ENCODE measurements at places on chromosomes 12 and 14. TPM values are rescaled to one million over a fixed set of nuclear protein-coding genes. Genes with fewer than 3 reads are reported as not detected.

RNASE3 gene
- not detected for total RNA-seq

GPR132 gene
- not detected for total RNA-seq

OAS2 gene
- total RNA-seq = 10.3 TPM

KLRD1 gene
- total RNA-seq = 0.07 TPM

KRT71 gene
- not detected for total RNA-seq

SMCO2 gene
- 0.50 TPM for total RNA-seq

KCNA1 gene
- total RNA-seq = not detected

TMPRSS12 gene
- total RNA-seq = not detected

SYCP3 gene
- total RNA-seq = 0.07 TPM

TC2N gene
- under 0.01 TPM for total RNA-seq

KRT2 gene
- not detected for total RNA-seq

GALNT9 gene
- 0.40 TPM for total RNA-seq

SDR39U1 gene
- 15.8 TPM for total RNA-seq

DBX2 gene
- total RNA-seq = not detected

CINP gene
- 60.9 TPM for total RNA-seq

B4GALNT1 gene
- 0.27 TPM for total RNA-seq

MYO1H gene
- total RNA-seq = not detected

VRTN gene
- total RNA-seq = not detected

NINJ2 gene
- total RNA-seq = 1.4 TPM

TSPAN8 gene
- total RNA-seq = 0.22 TPM

L3HYPDH gene
- 49.5 TPM for total RNA-seq

SENP1 gene
- total RNA-seq = 36.9 TPM

BMP4 gene
- total RNA-seq = 98.1 TPM

GLT1D1 gene
- total RNA-seq = not detected

OR6C2 gene
- total RNA-seq = not detected

LRRC10 gene
- total RNA-seq = not detected

HVCN1 gene
- total RNA-seq = 4.7 TPM

METTL1 gene
- total RNA-seq = 8.0 TPM

SLC22A17 gene
- total RNA-seq = 1.1 TPM

GALNT8 gene
- 0.27 TPM for total RNA-seq

Measured in thoracic aorta endothelial cell (primary cell).